GM13976 (cell line): ENCODE measurements at places on chromosomes 6 and 20.

GRCh38 chr6:90217506-90218127, 79.0 kb downstream of the BACH2 start:
- no peak for DNase-seq

- DNase-seq, result peak; percentile 68
These were observed 20.8 kb upstream of the HCK start for GRCh38 chr20:32031007-32031958.

DNA sequence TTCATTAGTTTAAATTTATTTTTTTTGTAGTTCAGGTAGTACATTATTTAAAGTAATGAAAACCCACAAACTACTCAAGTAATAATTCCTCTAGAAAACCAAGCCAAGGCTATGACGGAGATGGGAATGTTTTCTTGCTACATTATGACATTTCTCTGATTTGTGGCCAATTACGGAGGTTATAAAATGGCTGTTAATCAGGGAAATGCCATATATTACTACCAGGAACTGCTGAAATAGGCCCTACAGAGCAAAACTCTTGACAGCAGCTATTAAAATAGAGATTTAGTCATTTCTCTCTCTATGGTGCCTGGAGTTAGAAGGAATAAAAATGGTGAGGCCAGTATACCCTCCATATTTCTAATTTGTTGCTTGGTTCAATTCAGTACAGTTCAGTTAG, 280.0 kb downstream of the ARHGAP18 start:
- DNase-seq, result no peak

- peak; percentile 57 for DNase-seq
These were observed at the start of gene ADGRG6 for GRCh38 chr6:142301651-142302391. Gene ADGRG6 (plus strand): TSS chr6:142302007. CDS start chr6:142302330, 323 bp downstream.

GRCh38 chr6:33683051-33683571, 28.4 kb downstream of the UQCC2 start:
- DNase-seq, result no peak

GRCh38 chr6:111215131-111215530, 127.8 kb downstream of the SLC16A10 start:
- DNase-seq, result no peak

DNA sequence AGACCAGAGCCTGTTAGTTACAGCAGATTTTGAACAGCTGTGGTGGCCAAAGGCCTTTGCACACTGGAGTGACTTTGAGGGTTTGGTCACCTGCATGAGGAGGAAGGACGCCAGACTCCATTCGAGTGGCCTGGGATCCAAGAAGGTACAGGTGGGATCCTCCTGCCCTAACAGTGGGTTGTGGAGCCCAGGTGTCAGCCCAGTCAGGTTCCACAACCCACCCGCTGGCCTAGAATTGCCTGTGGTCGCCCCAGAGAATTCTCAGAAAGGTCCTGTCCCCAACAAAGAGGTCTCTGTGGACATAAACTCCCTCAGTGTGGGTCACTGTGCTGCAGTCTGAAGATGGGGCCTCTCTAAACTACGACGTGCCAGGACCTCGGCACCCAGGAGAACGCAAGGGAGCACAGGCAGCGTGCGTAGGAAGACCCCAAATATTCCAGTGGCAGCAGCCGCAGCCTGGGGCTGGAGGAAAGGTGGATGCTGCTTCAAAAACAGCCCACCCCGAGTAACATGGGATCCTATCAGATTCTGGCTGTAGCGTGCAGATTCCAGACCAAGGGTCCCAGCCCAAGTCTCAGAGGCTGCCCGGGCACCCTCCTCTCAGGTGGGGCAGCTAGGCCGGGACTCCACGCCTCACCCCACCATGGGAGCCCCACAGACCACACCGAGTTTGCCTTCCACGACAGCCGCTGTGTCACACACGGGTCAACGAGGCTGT, 16.0 kb downstream of the ACSS1 start:
- DNase-seq, result no peak

DNA sequence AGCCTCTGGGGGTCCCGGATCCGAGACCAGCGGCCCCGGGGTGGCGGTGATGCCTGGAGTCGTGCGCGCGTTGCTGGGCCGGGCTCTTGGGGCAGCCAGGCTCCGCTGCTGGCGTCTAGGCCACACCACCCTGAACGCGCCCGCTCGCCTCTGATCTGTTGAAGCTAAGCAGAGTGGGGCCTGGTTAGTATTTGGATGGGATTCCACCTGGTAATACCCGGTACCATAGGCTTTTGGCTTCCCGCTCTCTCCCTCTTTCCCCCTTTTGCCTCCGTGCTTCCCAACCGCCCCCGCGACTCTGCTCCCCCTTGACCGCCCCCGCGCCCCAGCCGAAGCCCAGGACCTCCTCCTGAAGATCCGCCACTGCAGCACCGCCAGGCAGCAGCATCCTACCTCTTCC, 1383.5 kb upstream of the DEFB115 start:
- DNase-seq, result peak; percentile 38

GRCh38 chr6:55636406-55637102, 57.6 kb upstream of the HMGCLL1 start:
- DNase-seq, result no peak

DNA sequence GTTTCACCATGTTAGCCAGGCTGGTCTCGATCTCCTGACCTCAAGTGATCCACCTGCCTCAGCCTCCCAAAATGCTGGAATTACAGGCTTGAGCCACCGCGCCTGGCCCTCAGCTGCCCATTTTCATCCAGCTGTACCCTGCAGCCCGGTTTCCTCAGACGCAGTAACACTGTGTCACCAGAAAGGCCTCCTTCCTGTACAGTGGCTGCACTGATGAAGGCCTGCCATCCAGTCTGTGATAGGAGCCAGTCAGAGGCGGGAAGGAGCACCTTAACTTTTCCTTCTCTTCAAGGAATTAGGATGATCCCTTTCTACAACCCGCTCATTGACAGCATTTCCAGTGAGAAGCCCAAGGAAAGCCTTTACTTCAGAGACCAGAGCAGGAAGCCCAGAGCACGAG, 75.9 kb downstream of the GFOD1 start:
- no peak for DNase-seq

GRCh38 chr6:4522453-4522852, 253.8 kb upstream of the CDYL start:
- no peak for DNase-seq

DNA sequence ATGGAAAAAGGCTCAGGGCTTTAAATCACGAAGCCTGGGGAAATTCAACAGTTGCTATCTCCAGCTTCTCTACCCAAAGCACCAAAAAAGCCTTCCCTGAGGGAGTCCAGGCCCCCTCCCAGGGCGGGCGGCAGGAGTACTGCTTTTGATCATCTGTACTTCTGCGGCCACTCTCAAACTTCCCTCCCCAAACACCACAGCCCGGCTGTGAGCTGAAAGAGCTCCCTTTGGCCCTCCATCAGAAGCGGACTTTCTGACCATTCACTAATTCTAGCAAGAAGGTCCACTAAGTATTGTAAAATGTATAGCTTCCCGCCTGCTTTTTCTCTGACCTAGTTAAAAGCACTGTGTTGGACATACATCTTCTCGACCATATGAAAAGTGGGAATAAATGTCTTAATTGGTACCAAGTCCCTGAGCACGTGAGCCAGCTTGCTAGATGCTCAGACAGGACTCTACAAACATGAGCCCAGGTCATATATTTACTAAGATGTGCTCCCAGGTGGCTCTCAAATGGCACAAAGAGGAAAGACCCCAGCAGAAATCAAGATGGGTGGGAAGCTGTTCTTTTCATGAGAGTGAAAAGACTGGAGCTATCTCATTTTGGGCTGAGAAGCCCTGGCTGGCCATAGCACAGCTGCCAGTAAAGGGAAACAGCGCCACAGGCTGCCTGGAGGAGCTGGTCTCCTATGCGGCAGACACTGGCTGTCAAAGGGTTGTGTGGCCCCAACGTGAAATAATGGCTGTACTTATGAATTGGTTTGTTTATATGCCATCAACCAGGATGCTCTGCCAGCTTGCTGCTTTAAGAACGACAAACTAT, 58.6 kb downstream of the GFOD1 start:
- DNase-seq, result peak; percentile 55

- DNase-seq, result peak; percentile 90
These were observed 15.5 kb downstream of the CCDC167 start for GRCh38 chr6:37483917-37484785.

DNA sequence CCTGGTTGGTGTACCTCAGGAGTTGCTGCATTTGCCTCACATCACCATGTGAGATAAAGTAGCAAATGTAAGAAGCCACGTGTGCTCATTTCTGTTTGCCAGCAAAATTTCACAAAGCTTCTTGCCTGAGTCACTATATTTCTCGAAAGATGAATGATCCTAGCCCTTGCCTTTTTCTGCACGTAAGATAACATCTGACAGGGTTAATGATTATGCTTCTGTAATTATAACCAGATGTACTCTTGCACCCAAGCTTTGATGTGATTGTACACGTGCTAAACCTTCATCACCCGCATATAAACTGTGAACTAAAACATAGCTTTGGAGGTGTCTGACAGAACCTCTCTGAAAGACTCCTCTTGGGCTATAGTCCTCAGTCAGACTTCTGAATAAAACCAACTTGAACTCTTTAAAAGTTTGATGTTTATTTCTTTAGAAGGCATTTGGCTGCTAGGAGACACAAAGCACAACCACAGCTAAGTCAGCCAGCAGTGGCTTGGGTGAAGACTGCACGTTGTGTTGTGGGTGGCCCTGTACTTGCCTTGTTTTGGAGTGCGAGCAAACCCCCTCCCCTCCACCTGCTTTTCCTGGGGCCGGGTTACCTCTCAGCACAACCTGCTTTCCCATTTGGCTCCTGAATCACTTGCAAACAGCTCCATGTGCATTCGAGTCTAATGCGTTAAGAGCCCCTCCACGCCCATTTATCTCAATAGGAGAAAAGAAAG, 19.3 kb downstream of the PROKR2 start:
- DNase-seq, result no peak

DNA sequence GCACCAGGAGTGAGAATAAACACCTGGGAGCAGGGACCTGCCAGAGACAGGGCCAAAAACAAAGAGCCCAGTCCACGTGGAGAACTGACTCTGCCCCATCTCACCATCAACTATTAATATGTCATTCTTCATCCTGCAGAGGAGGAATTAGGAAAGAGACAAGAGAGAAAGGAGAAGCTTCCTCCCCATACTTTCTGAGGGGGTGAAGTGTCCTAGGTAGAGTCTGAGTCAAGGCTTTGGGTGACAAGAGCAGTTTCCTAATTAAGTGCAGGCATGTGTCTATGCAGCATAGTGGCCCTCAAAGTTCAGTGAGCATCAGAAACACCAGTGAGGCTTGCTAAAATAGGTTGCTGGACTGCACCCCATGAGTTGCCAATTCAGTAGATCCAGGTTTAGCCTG, 40.7 kb upstream of the BMP2 start:
- DNase-seq, result no peak

GRCh38 chr20:33551778-33552177, 61.9 kb downstream of the CBFA2T2 start:
- no peak for DNase-seq

DNA sequence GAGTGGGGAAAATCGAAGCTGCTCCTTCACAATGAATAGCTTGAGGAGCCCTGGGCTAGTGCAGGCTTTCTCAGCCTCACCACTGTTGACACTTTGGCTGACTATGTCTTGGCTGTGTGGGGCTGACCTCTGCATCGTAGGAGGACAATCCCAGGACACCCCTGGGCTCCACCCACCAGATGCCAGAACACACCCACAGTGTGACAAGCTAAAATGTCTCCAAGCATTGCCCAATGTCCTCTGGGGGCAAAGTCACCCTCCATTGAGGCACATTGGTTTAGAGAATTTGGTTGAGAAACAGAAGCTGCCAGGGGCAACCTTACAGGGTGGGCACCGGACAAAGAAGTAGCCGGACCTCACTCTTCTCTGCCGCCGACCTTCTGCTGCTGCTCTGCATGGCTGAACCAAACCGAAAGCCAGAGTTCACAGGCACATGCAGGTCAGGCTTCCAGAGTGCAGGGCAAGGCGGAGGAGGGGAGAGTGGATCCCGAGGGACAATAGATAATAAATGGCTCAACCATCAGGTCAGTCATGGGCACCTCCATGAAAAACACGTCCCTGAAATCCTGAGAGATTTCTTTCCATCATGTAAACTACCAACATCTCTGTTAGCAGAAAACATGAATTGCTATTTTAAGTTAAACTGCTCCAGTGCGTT, 189.0 kb downstream of the LRFN2 start:
- no peak for DNase-seq

- DNase-seq, result no peak
These were observed 387.8 kb upstream of the RUNX2 start for GRCh38 chr6:44940367-44940766.

DNA sequence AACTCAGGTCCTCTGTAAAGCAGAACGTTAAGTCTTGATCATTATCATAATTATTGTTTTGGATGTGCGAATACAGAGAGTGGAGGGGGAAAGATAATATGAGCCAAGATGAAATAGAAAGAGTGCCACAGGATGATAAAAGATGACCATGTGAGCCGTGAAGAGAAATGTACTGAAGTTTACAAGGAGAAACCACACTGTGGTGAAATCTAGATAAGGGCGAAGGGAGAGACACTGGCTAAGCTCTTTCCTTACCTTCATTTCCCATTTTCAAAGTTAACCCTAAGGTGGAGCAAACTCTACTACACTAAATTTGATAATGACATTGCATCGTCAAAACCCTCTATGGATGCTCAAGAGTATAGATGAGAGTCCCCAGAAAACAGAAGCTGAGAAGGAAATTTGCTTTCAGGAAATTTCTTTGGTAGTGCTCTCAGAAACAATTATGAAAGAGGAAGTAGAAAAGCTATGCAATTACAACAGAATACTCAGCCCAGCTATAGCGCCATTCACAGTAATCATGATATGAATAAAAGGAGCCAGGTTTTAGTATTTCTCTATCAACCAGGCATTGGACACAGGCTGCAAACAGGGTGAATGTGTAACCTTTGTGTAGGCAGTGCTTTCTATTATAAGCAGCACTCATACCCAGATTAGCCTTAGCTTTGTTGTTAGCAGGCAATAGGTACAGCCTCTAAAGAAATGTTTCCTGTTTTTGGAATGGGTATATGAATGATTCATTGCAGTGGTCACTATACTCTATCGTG, 1080.7 kb downstream of the GRIK2 start:
- no peak for DNase-seq

- no peak for DNase-seq
These were observed 538.3 kb downstream of the GRIK2 start for GRCh38 chr6:101931766-101932165.

DNA sequence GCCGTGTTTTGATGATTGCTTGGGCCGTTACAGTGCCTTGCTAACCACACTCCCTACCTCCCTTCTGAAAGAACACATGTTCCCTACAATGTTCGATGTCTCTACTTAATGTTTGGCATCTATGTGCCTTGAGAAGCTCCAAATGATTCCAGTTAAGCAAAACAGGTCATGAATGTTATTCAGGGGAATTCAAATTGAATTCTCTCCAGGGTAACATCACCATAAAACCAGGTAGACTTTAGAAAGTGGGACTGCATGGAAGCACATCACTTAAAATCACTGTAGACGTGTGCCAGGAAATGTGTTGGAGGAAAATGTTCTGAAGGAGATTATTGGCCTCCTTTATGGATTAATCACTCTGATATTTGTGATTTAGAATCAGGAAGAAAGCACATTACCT, 128.1 kb downstream of the ADAT2 start:
- no peak for DNase-seq

DNA sequence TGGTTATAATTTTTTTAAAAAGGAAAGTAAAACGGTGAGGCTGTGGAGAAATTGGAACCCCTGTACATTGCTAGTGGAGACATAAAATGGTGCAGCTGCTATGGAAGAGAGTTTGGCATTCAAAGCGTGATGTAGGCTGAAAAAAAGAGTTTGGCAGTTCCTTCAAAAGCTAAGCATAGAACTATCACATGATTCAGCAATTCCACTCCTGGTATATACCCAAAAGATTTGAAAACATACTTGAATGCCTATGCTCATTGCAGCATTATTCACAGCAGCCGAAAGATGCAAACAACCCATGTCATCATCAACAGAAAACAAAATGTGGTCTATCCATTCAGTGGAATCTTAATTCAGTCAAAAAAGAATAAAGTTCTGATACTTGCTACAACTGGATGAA, 4.5 kb upstream of the SGK2 start:
- DNase-seq, result no peak

- no peak for DNase-seq
These were observed 69.8 kb downstream of the CD83 start for GRCh38 chr6:14187406-14187805.
